G401 (cell line): ENCODE measurements at places on chromosomes 1 and 21.

DNA sequence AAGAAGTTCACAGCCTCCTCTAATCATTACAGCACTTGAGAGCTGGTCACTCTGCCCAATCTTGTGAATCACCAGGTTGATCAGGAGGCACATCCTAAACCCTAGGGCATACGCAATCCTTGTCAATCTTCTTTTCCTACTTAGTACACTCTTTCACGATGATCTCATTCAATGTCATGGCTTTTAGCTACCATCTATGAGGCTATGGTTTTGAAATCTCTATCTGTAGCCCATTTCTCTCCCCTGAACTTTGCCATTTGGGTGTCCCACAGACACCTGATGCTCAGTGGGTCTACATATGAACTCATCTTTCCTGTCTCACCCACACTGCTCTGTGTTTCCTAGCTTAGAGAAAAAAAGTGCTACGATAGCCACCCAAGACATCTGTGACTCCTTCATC, 1.9 kb upstream of the MED18 start:
- DNase-seq, result no peak

DNA sequence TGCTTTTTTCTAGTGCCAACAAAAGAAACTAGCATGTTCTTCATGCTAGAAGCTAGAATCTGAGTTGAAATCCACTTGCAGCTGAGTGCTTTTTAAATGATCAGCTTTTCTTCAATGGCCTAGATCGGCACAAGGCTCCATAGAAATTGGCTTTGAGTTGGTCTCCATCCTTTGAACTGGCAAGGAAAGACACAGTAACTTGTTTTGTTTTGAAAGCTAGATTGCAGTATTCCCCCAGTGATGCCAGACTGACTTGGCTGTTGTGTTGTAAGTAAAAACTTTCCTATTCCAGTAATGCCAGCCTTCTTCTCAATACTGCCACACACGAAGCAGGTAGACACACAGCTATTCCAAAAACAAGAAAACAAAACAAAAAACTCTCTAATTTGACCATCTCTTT, 139.1 kb downstream of the FMN2 start:
- peak; percentile 6 for DNase-seq

DNA sequence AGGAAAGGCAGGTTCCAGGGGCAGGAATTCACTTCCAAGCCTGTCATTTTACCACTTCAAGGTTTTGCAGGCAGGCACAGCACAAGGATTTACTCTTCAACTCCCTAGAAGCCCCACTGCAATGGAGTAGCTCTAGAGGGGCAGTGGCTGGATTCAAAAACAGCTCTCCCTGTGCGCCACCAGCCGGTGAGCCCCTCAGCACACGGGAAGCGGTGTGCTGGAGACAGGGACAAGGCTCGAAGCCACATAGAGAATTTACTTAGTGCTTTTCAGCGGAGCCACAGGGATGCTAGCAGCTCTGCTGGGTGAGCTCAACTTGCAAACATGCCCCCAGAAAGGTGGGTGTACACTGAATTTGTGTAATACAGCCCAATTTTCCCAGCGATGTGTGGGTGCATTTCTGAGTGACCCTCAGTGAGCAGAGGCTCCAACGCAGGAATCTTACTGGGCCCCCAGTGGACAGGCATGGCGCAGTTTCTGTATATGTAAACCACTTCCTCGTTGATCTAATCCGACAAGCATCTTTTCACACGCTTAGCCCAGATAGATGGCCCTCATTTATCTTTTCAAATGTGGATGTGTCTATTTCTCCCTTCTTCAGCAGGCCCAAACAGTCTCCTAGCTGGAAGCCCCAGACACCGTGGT, 10.9 kb downstream of the VWA5B1 start:
- no peak for DNase-seq

DNA sequence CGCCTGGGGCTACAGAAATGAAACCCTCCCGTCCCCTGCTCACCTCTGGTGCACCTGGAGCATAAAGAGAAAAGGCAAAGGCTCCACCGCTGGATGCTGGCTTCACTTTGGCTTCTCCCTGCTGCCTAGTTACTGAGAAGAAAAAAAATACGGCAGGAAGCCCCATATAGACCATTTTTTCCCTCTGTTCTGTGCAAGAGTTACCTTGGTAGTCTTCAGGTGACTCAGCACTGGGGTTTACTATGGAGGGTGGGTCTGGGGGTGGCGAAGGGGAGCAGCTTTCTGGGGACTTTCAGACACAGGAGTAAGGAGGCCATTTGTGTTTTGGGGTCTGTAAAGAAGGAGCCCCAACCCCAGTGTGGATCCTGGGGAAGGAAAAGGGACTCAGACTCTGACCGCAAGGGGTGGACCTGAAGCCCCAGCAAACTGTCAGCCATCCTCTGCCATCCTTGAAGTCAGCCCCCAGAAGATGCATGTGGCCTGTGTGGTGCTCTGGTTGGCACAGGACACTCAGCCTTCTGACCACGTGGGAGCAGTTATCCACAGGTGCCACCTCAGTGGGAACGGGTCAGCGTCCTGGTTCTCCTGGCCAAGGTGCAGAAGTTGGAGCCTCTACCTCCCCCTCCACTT, 25.9 kb upstream of the EPS8L3 start:
- no peak for DNase-seq

GRCh38 chr1:163772246-163772645, 450.5 kb downstream of the NUF2 start:
- no peak for DNase-seq
